H7 (cell line): ENCODE measurements at places on chromosomes 2 and 18.

- DNase-seq = no peak
Observed at GRCh38 chr2:143162997-143163396, 33.8 kb downstream of the ARHGAP15 start.

GRCh38 chr2:237669628-237670392, 42.4 kb downstream of the LRRFIP1 start:
- no peak for DNase-seq

DNA sequence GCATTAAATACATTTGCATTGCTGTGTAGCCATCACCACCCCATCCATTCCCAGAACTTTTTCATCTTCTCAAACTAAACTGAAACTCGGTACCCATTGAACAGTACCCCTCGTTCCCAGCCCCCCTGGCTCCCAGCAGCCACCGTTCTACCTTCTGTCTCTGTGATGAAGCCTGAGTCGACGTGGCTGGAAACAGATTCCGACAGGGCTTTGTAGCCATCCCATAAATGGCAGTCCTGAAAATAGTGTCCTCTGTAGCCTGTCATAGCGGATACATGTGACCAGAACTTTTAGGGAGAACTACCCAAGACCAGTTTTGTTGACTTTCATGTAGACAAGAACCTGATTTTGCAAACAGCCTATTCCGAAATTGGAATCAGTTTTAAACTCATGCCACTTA, 59.1 kb downstream of the TSHZ1 start:
- DNase-seq = no peak

- DNase-seq = no peak
Observed at GRCh38 chr2:158407031-158407430, 49.5 kb downstream of the CCDC148 start.

DNA sequence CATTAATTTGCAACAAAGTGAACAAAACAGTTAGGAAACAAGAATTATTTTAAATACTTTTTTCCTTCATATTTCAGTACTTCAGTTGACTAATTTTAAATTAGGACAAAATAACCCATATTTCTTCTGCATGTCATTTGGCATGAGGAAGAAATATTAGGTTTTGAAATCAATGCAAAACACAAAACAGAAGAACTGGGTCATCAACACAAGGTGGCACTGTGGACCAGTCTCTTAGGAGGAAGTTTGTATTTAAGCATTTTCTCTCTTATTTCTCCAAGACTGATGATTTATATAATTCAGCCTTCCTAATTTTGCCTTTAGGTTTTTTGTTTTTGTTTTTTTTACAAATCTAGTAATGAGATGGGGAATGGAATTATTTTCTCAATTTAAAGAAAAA, 352.8 kb upstream of the KCNH7 start:
- peak; percentile 19 for DNase-seq

GRCh38 chr2:128817813-128818212, 499.1 kb upstream of the HS6ST1 start:
- no peak for DNase-seq

DNA sequence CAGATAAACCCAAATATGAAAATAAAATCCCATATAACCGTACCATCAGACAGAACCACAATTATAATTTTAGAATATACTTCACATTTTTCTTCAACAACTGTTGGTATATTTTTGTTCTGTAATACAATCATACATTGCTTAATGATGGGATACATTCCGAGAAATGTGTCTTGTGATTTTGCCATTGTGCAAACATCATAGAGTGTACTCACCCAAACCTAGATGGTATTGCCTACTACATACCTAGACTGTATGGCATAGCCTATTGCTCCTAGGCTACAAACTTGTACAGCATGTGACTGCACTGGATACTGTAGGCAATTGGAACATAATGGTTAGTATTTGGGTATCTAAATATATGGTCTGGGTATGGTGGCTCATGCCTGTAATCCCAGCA, 30.6 kb downstream of the MAPRE3 start:
- DNase-seq = no peak

GRCh38 chr2:67616749-67617148, 219.6 kb downstream of the ETAA1 start:
- no peak for DNase-seq

- DNase-seq = no peak
Observed at GRCh38 chr2:143942486-143942885, 577.4 kb downstream of the ZEB2 start.

DNA sequence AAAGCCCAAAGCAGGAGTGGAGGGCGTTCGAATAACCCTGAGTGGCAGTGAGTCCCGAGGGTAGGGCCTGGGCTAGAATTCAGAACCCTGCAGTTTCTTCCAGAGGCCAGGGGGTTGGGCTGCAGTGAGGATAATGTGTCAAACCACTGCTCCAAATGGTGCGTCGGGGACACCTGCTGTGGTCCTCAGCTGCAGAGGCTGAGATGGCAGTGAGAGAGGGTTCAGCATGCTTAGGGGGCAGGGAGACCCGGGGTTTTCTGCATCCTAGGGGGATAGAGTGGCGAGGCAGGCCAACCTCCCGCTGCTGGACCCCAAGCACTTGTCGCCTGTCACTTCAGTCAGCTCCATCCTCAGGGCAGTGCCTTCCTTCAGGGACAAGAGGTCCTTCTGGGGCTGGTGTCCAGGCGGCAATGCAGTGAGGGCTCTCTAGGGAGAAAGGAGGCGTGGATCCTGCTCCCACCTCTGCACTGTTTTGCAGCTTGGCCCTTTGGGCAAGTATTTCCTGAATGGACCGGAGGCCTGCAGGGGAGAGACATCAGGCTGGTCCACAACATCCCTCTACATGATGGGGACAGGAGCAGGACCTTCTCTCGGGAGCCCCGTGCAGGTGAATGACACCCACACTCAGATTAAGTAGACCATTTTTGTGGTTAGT, 8.4 kb upstream of the NTSR2 start:
- no peak for DNase-seq

DNA sequence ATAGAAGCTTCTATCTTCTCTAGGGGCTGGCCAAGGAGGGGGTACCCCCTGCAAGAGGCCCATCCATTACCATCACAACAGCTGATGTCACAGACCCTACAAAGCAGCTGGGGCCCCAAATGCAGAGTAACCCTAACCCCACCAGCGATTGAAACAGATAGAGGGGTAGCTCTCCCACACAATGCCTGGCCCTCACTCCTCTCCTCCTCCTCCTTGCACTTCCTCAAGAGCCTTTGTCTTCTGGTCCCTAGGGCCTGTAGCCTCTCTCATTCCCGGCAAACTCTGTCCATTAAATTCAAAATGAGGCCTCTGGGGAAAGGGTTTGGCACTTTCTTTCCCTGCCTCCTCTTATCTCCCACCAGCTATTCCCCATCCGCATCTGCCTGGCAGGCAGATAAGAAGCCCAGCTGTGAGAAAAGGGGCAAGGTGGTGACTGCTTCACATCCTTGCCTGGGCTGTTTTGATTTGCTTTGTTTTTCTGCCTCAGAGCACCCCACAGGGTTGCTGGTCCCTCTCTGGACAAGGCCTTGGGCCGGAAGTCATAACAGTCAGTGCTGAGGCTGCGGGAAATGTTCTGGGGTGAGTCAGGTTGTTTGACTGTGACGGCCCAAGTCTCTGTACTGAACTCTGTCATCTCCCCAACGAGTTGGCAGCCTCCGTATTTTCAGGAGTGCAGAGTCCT, 26.1 kb upstream of the CYP26B1 start:
- DNase-seq = no peak

DNA sequence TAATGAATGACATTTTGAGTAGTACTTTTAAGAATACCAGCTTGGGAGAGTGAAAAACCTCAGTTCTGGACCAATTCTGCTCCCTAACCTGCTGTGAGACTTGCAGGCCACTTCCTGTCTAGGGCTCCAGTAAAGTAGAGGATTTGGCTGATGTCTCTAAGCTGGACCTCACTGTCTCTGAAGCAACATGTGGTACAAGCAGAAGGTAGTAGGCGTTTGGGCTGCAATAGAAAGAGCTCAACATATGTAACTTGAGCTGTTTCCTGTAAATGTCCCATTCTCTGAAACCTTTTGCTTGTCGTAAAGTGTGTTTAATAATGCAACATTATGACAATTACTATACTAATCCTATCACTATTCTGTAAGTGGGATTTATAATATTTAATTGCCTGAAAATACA, 213.1 kb downstream of the MYO3B start:
- DNase-seq = no peak

DNA sequence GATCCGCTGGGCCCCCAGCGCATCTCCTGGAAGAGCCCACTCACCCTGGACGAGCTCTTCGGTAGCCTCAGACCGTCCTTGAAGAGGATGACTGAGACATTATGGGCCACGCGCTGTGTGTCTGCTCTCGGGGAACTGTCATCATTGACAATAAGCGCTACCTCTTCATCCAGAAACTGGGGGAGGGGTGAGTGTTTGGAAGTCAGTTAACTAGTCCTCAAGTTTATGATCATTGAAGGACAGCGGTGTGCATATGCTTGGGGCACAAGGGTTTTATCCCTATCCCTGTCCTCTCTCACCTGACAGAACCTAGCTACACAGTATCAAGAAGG, 586 bp downstream of the STK16 start:
- DNase-seq = no peak

- DNase-seq = no peak
Observed at GRCh38 chr2:72847534-72848315, 21.9 kb upstream of the EXOC6B start.
